Activated CD4-positive, alpha-beta T cell treated with anti-CD3 and anti-CD28 coated beads for 48 hours (primary cell): ENCODE measurements at places on chromosomes 1 and 21.
A peak's percentile ranks its signal among the peaks of the same experiment; 100 is the strongest.

DNA sequence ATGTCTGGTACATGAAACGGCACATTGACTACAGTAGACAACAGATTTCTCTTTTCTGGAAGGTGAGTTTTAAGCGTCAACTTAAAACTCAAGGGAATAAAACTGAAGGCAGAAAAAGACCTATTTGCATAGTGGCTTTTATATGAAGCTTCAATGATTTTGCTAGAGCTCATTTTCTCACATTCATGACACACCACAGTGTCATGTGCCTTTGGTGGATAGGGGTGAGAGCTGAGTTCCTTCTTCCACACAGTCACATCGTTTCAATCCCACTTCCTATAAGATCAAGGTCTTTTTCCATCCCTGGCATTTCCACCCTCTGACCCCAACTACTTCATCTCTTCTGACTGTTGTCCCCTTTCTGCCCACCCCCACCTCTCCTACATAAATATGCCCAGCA is 31.0 kb downstream of the IL12RB2 start:
- peak; percentile 43 for DNase-seq

GRCh38 chr1:20552728-20553445 is 514 bp downstream of the FAM43B start:
- DNase-seq, result peak; percentile 4

GRCh38 chr1:236149003-236149595 is 6.8 kb downstream of the GPR137B start:
- no peak for DNase-seq

DNA sequence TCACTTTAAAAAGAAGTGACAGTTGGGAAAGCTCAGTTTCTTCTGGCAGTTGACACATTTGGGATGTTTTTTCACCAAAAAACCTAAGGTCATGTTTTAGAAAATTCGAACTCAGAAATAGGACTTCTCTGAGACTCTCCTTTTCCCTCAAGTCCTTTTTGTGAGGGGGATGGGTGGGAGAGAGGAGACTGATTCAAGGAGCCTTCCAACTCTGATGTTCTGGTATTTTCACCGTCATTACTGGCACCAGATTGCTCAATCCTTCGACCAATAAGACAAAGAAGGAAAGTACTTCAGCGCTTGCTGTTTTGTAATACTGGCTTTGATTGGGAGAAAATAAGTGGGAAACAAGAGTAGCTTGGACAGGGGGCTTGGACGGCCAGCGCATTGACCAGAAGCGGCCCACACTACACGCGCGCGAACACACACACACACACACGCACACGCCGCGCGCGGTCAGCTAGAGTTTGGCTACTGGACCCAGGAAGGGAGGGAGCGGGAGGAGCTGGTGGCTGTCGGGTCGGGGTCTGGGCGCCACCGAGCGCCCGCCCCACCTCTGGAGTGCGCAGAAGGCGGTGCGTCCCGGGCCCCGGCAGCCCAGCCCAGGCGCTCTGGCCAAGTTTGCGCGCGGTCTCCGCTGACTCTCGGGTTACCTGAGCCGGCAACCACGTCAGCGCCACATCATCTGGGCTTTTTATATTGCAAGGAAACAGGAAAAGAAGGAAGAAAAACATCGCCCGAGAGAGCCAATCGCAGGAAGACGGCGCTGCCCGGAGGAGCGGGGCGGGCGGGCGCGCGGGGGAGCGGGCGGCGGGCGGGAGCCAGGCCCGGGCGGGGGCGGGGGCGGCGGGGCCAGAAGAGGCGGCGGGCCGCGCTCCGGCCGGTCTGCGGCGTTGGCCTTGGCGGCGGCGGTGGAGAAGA is at the start of gene KCNK1:
KCNK1 (plus strand) TSS at position 855 of the 921 bp plus-strand sequence; CDS start at position 921, 66 bp downstream.
- peak; percentile 19 for DNase-seq

DNA sequence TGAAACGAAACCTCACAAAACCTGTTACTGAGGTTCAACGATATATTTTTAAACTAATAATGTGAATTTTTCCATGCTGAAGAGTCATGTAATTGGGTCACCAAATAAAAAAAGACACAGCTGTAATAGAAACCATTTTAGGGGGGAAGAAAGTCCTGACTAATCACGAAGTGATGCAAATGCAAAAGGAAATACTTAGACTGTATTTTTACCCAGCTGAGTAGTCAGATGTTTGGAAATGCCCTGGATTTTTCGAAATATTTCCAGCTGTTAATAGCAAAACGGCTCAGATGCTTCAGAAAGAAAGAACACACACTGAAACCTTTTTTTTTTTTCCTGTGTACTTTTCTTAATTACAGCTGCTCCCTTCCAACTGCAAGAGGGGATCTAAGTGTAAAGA is 210.3 kb downstream of the SETD4 start:
- no peak for DNase-seq

DNA sequence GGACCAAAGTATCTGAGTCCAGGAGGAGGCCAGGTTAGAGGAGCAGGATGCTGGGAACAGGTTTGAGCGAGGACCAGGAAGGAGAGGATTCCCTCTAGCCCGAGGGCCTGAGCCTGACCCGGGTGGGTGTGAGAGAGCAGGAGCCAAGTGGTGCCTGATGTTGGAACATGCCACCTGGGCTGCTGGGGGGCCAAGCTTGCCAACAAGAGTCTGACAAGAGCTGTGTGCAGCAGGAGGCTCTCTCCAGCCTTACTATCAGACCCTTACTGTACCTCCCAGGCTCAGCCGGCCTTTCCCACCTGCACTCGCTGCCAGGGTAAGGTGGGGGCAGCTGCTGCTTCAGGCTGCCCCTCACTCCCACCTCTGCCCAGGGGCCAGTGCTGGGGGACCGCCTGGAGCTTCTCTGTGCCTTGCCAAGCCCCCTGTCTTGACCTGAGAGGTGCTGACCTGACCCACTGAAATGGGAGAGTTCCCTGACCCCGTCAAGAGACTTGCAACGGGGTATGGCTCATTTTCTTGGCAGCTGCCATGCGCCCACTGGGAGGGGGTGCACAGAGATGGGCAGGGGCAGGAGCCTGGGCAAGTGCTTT is 159.6 kb upstream of the VAMP3 start:
- no peak for DNase-seq

DNA sequence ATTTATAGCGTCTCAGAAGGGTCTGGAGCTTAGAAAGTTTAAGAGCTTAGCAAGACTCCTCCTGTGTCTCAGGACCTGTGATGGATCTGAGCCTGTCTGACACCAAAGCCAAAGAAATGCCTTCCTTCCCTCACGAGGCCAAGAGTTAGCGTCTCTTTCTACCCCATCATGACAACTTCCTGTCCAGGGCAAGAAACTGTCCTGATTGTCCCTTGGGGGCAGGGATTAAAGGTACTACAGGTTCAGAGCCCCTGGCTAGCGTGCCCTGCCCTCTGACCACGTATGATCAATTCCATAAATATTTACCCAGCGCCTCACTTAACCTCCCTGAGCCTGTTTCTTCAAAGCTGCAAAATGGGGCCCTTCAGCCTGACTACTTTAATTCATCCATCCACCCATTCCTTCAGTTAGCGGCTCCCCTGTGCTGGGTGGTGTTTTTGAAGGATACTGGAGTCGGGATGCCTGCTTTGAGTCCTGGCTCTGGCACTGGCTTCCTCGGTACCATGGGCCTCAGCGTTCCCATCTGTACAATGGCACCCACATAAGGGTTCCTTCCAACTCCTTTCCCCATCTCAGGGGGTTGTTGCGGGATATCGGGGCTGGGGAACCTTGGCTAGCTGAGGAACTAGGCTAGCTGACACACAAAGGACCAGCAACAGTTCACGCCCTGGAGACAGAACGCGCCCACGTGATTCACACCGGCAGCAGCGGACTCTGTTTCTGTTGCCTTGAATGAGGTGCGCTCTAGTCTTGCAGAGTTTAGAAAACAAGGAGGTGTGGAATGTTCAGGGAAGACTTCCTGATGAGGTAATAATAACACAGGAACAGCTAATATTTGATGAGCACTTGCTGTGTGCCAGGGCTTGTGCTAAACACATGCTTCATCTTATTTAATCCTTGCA is 23.0 kb upstream of the EPHA2 start:
- no peak for DNase-seq
